ENCODE measurements at places on chromosomes 7 and 10.
A peak's percentile ranks its signal among the peaks of the same experiment; 100 is the strongest.

- DNase-seq = no peak
These were observed 645.2 kb downstream of the PHTF2 start for GRCh38 chr7:78443811-78444210.

DNA sequence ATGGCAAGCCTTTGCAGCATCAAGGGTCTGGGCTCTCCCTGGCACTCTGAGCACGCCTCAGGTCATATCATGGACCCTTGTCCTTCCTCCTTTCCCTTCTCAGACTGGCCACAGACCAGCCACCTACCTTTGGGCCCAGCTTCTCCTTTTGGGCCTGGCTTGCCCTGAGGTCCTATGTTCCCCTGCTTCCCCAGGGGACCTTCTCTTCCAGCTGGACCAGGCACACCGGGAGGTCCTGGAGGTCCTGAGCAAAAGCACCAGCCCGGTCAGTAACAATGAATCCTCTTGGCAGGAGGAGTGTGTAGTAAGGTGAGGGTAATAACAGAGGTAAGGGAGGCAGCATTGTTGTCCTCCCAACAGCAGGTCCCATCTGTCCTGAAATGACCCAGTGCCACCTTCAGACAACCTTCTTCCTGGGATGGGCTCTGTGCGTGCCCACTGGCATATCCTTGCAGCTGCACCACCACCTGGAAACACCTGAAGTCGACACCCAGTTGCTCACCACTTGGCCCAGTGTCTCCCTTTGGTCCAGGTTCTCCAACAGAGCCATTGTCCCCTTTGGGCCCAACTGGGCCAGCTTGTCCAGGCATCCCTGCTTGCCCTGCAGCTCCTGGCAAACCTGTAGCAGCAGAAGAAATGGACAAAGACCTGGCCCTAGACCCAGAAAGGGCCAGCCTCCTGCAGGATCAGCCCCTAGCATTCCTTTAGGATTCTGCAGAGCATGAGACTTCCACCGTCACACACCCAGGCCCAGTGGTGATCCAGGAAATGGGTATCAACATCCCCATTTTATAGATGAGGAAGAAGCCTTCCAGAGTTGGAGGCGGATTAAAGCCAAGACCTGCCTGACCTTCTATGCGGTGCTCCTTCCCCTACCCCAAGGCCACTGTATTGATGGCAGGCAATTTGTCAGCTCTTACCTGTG is 6.4 kb downstream of the SFTPD start:
- DNase-seq = no peak

DNA sequence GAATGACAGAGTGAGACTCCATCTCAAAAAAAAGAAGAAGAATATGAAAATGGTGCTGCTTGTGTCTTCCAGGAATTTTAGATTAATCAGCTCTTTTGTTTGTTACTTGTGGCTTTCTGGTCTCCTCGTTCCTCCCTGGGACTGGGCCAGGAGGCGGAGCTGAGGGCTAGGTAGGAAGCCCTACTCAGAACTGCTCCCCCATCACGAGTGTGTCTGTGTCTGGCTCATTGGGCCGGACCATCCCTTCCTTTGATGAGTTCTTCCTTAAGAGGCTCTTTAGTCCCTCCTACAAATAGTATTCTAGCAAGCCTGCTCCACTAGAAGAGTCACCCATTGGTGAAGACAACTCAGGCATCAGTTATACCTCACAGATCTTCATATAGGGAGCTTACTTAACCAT is 56.8 kb upstream of the YAE1 start:
- no peak for DNase-seq

DNA sequence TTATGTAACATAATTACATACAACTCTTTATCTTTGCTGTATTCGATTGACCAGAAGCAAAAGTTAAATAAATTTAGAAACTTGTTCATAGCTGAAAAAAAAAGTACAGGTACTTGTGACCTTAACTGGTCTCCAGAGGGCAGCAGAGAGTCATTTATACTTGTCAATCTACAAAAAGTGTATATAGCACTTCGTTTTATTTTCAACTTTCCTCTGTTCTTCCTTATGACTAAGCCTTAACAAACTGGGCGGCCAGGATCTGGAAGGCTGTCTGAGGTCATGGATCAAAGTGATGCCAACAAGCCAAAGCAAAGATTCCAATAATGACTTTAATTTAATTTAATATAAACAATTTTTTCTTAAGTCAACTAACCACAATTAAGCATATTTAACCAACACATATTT is 29.8 kb downstream of the C10orf67 start:
- peak; percentile 63 for DNase-seq

GRCh38 chr7:137755846-137756651 is 90.7 kb downstream of the DGKI start:
- peak; percentile 90 for DNase-seq

Data from NCI-H146 (cell line).